ENCODE measurements at places on chromosomes 6 and 20.

DNA sequence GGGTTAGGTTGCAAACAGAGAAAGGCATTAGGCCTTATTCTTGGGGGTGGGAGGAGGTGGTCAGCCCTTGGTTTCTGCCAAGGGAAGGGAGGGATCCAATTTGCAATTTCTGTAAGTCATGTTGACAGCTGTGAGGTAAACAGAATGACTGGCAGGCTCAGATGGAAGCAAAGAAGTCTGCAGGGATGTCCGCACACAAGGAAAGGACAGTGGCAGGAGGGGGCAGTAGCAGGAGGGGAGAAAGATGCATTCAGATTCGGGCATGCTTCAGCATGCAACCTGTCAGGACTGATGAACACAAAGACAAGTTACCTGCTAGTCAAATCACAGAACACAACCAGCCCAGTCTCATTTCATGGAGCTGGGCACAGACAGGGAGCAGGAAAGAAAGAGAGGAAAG is 217.9 kb upstream of the FOXA2 start:
- no peak for DNase-seq

- no peak for DNase-seq
Measured at GRCh38 chr6:55379895-55380294, 52.6 kb downstream of the GFRAL start.

DNA sequence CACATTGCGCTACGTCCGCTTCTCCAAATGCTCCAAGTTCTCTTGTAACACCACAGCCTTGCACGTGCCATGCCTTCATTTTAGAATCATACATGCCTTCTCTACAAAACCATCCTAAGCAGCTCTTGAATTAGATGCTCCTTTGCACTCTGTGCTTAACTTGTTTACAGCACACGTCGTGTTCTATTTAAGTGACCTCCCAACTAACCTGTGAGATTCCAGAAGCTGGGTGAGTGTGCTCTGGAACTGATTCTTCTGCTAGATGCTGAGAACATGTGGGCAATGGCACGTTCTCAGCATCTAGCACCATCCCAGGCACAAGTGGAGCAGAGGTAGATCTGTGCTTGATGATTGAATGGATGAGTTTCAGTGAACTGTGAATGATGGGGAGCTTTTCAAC is 100.0 kb upstream of the NEDD9 start:
- DNase-seq = no peak

DNA sequence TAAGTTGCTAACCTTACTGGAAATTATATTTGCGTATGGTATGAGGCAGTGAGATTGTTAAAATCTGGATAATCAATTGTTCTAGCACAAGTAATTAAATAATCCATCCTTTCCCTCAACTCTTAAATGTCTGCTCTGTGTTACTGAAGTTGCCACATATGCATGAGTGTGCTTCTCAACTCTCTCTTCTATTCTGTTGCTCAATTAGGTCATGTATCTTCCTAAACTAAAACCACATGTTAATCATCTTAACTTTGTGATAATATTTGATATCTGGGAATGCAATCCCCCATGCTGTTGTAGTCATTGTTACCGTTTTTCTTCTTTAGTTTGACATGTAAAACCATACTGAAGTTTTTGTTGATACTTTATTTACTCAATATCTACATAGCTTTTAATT is 63.5 kb upstream of the STMND1 start:
- no peak for DNase-seq

GRCh38 chr20:8601542-8601912 is 467.4 kb upstream of the PLCB4 start:
- peak; percentile 5 for DNase-seq

Measured in B cell (primary cell).